ENCODE measurements at places on chromosomes 7 and 10.

DNA sequence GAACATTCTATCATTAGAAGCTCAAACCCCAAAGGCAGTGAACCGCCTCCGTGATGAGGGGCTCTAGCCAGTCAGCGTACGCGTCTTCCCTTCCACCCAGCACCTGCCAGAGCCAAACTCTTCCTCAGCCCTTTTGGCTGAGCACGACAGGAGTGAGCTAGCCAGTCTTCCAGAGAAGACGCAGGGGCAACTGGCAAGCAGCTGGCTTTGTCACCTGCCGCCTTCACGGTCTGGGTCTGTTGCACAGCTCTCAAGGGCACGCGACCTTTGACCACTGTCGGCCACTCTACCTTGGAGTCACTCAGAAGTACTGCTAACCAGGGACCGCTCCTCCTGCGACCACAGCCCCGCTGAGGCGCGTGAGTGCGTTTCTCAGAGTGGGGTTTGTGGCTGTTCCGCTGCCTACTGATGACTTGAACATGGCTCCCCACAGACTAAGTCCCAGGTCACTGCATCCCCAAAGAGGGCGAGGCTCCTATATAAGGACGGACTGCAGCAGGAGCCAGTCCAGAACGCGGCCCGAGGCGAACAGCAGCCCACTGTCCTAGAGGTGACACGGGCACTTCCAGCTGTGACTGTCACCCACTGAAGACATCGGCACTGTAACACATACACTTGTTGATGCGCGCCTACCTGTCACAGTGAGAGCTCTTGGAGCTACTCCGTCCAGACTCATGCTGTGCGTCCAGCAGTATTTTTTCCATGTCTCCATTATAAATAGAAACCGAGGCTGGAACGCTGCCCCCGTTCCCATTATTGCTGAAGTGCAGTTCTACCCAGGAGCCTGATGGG lies 8.4 kb downstream of the BNIP3 start:
- no peak for DNase-seq

- peak; percentile 77 for DNase-seq
Measured at GRCh38 chr7:82805527-82805960, 357.1 kb downstream of the PCLO start.

DNA sequence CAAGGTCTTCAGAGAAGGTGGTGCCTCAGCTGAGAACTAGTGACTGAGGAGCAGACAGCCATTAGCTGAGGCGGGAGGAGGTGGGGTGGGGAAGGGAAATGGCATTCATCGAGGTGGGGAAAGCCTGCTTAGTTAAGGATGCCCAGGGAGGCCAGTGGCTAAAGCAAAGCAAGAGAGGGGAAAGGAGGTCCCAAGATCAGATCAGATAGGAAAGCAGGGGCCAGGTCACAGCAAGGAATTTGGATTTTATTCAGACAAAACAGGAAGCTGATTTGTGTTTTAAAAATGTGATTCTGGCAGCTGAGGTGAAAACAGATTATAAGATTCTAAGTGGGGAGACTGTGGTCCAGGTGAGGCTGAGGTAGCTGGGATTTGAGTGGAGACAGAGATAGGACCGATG lies 45.8 kb downstream of the CNNM1 start:
- no peak for DNase-seq

DNA sequence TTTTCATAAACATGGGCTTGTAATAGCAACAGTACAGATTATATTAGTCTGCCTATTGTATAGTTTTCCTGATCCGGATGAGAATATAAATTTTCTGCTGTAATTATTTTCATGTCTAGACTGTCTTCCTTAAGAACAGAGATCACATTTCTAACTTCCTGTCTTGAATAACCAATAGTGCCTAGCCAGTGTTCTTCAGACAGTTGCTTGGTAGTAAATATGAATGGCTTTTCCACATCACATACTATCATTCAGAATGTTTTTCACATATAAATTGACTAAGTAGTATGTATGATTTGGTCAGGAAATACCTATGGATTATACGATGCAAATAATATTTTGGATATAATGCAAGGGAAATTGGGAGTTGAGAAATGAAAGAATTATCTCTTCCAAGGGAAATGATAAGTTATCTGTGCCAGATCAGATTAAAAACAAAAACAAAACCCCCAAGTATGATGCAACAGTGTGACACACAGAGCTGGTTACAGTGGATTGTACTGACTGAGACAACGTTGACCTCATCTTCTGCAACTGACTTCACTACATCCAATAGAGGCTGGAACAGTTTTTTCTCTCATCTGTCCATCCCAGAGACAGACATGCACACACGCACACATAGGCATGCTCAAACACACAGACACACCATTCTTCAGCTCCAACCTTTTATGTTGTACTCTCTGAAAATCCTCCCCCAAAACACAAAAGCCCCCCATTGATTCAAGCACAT lies 16.4 kb downstream of the ITGA8 start:
- DNase-seq = no peak

GRCh38 chr7:101815826-101816594 lies 1.4 kb upstream of the CUX1 start:
- DNase-seq = peak; percentile 65

GRCh38 chr7:8044761-8045430 lies 76.3 kb downstream of the GLCCI1 start:
- DNase-seq = no peak

DNA sequence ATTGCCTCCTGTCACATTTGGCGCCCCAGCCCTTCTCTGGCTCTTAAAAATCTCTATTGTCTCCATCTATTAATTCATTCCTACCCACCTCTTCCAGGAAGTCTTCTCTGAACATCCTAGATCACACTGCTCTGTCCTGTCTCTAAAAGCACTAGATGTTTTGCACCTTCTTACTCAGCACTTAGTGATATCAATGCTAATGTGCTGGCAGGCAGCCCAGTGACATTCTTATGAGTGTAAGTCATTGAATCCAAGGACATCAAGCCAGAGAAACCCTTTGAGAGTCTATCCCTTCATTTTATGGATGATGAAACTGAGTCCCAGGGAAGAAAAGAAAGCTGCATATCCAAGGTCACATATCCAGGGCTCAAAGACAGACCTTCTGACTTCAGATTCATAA lies 48.3 kb upstream of the PAX2 start:
- DNase-seq = no peak

GRCh38 chr10:51935341-51935740 lies 235.9 kb upstream of the CSTF2T start:
- no peak for DNase-seq

DNA sequence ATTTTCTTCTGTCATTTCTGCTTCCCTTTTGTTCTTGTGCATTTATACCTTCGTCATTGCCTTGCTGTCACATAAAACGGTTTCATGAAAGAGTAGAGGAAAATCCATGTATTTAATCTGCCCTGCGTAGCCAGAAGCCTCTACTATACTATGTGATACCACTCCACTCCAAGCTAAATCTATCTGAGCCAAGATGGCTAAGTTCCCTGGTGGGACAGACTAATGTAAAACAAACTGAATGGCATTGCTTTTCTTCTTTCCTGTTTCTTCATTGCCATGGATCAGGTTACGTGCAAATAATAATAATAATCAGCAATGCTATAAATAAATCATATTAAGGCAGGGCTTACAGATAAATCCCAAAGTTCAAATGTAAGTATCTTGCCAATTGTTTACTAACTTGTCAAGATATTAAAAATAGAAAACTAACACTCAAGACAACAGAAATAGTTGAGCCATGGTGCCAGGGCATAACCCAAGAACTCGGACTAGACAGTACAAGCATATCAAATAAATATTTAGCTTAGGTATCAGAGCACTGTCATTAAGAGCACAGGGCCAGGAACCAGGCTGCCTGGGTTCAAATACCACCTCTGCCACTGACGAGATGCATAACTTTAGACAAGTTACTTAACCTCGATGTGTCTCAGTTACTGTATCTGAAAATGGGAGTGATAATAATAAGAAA lies 151.4 kb downstream of the PDE1C start:
- no peak for DNase-seq

GRCh38 chr7:85025312-85025756 lies 161.5 kb downstream of the SEMA3D start:
- DNase-seq = no peak

GRCh38 chr10:16930540-16930939 lies 113.3 kb upstream of the RSU1 start:
- no peak for DNase-seq

- DNase-seq = no peak
Measured at GRCh38 chr7:134480730-134481129, 21.8 kb upstream of the AKR1B1 start.

DNA sequence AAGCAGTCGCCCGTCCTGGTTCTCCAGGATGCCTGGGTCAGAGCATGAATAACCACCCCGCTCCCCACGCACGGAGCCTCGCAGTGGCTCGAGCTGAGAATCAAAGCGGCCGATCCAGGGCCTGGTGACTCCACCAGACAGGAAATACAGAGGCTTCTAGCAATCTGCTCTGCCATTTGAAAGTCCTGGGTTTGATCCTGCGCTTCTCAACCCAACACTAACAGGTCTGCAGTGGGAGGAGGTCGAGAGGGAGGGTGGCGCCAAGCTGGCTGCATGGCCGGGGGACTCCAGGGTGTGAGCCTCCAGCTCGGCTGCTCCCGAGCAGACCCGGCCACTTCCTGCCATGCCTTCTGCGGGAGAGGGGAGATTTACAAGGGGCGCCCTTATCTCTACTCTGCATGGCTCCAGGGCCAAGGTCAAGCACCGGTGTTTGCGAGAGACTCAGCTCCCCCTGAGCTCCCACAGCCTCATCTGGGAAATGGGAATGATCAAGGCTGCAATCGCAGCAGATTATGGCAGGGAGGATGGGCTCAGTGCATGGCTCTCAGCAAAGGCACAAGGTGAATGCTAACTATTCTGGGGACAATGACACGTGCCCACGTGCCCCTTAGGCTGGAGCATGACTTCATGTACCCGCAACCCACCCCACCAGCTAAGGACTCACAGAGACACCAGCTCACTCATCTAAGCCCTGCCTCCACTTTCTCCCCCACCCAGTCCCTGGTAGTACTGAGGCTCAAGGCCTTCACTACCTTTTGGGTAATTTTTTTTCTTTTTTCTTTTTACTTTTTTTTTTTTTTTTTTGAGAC lies 73.9 kb upstream of the TNRC18 start:
- no peak for DNase-seq

DNA sequence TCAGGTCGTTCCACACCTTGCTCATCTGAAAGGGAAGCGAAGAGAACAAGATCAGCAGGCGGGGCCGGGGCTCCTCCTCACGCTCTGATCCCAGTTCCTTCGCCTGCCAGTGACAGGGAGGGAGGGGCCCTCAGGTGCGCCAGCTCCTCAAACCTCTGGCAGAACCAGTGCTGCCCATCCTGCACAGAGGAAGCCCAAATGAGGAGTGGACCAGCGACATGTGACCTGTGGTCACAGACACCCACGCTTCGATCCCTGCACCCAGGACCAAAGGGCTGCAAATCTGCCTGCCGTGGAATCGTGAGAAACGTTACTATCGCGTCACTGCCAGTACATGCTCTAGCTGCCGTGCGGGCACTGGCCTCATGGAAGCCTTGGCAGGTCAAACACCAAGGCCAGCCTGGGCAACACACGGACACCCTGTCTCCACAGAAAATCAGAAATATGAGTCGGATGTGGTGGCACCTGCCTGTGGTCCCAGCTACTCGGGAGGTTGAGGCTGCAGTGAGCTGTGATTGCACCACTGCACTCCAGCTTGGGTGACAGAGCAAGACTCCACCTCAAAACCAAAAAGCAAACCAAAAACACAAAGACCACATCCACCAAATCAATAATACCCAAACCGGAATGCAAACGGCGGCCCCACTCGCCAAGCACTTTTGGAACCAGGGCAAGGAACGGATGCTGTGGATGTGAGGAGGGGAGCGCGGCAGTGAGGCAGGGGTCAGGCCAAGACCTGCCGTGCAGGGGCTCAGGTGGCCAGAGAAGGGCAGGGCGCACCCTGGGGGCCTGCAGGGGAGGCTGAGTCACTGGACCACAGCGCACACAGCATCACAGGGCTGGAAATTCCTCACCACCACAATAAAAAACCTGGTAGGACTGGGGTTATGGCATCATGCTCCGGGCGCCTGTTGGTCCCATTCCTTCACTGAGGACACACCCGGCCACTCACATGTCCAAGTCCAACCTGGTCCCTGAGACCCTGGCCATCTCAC lies 13.4 kb downstream of the NUDT1 start:
- DNase-seq = no peak

- DNase-seq = no peak
Measured at GRCh38 chr7:69703099-69703498, 104.8 kb downstream of the AUTS2 start.

- no peak for DNase-seq
Measured at GRCh38 chr7:2273866-2274265, 31.8 kb downstream of the NUDT1 start.

- DNase-seq = no peak
Measured at GRCh38 chr10:71211053-71211452, 1.3 kb upstream of the UNC5B start.

GRCh38 chr7:148712678-148713329 lies 14.1 kb downstream of the CUL1 start:
- no peak for DNase-seq

DNA sequence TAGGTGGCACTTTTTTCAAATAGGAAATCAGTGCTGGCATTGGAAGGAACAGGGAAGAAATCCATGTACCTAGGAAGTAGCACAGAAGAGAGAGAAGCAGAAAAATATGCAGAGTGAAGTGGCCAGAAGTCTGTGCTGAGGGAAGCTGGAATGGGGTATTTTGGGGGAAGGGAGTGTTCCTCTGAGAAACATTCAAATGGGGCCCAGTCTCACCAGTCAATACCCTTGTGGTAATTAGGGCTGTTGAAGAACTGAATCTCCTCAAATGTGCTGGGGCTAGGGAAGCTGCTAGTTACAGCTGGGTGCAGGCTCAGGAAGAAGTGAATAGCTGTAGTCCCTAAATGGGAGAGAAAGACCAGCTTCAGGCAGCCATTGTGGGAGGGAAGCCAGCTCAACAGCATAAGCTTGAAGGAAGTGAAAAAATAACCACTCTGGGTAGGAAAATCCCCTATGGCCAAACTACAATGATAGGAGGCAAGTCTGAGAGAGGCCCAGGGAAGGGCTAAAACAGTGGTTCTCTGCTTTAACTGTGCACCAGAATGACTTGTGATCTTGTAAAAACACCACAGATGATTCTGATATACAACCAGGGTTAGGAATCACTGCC lies 7.6 kb downstream of the NDST2 start:
- DNase-seq = no peak

DNA sequence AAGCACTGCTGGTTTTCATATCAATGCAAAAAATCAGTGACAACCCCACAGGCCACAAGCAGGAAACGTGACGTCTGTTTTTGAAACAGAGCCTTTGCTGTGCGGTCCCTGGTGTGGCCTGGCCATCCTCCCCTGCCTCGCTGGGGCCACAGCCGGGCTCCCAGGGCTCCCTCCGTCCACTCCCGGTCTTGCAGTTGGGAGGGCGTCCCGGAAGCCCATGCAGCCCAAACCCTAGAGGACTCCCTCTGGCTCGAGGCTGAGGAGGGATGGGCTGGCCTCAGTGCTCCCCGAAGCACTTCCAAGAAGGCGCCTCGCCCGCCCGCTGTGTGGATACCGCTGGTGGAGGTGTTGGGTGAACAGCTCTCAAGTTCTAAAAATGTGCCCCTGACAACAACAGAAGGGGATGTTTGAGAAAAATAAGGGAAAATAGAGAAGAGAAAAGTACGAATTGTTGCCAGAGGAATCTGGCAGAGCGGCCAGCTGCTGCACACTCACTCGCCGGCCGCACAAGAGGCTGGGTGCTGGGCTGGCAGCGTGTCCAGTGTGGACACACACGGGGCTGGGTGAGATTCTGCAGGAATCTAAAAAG lies 73.5 kb downstream of the ZRANB1 start:
- DNase-seq = no peak

Measured in NCI-H2227 treated with DMSO at 0.1 percent for 48 hours (cell line).